HFF-Myc (cell line): ENCODE measurements at places on chromosomes 12 and 14.

DNA sequence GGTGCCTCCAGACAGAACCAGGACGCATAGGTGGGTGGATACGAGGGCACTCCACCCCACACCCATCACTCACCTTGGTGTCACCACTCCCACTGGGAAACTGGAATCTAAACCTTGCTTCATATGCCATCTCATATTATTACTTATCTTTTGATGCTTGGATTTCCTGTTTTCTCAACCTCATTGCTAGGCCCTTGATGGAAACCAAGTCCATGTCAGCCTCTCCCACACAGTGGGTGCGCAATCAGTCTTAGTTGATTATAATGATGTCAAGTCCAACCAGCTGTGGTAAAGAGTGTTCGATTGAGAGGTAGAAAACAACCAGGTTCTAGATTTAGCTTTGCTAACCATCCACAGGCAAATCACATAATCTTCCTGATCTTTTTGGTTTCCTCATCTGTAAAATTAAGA is 584 bp upstream of the DDHD1 start:
- no peak for DNase-seq

- no peak for DNase-seq
Observed at GRCh38 chr14:92328664-92329255, 5.8 kb downstream of the SLC24A4 start.

DNA sequence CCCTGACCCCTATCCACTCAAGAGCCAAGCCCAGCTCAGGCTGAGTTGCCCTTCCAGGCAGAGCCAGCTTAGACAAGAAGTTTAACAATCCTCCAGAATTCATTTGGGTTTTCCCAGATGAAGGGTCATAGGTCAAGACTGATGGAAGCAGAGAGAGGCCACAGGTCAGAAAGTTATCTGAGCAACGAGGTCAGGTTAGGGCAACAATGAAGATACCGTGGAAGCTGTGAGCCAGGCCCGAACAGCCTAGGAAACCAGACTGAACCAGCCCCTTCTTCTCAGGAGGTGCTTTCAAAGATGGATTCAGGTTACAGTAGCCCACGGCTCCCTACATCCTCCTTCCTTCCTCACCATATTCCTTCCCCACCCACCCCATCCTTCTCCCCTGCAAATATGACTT is 53.1 kb downstream of the RHOJ start:
- no peak for DNase-seq

DNA sequence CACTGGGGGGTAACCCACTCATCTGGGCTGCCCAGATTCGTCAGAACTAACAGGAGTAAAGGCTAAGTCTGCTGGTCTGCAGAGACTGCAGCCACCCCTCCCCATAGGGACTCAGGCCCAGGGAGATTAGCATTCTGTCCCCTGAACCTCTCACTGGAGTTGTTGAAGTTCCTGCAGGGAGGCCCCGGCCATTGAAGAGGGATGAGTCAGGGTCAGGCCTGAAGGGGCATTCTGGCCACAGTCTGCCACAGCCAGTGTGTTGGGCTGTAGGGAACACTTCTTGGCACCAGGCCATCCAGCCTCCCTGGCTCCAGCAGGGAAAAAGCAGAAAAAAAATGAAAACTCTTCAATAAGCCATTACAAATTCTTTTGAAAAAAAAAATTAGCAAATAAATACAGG is 35.3 kb downstream of the KLRK1 start:
- no peak for DNase-seq

GRCh38 chr14:76331328-76332011 is 44.5 kb upstream of the ESRRB start:
- DNase-seq = no peak
